ENCODE measurements at places on chromosomes 6 and 20.

DNA sequence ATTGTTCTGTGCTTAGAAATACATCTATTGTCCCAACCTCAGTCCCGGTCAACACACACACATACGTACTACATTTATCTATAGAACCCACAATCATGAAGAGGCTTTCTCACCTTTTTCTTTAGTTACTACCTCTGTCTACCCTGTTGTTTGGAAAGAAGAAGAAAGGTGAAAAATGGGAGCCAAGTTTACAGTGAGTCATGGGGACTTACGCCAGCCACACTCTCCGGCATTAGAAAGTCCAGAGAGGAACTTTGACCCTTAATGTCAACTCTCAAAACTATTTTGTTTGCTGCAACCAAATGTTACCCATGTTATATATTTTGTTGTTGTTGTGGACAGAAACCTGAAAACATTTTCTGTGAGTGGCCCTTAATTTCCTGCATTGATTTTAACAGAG, 259.1 kb downstream of the ZFAND3 start:
- DNase-seq, result no peak

- DNase-seq, result no peak
Observed at GRCh38 chr20:63854069-63854765, 7.1 kb upstream of the ABHD16B start.

DNA sequence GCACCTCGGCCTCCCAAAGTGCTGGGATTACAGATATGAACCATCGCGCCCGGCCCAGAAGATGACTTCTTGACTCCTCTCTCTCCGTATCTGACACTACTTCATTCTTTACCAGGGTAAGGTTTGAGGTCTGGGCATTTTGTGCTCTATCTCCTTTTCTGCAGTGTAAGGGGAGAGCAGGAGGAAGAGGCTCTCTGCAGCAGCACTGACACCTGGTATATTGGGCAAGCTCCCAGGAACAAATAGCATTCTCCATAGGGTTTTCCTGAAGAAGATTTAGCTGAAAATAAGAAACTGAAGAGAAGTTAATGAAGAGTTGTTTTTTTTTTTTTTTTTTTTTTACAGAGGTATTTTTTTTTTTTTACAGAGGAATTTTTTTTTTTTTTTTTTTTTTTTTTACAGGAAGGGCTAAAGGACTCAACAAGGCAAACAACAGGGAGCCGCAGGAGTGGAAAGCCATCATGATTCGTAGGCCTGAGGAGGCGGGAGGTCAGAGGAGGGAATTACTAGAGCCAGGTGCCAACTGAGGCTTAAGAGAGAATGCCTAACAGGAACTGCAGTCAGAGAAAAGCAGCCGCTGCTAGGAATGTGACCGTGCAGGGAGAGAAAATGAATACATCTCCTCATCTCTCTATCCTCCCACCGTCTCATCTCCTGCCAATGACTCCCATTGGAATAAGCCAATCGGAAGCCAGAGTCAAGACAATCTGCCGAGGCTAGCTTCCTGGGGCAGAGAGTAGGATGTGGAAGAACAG, 34.7 kb upstream of the ADGRF4 start:
- DNase-seq, result no peak

GRCh38 chr6:160421854-160422253, 73.7 kb downstream of the SLC22A3 start:
- DNase-seq, result no peak

GRCh38 chr6:94673251-94673650, 904.1 kb upstream of the MANEA start:
- no peak for DNase-seq

- DNase-seq, result no peak
Observed at GRCh38 chr6:109060571-109060970, 34.1 kb downstream of the SESN1 start.

DNA sequence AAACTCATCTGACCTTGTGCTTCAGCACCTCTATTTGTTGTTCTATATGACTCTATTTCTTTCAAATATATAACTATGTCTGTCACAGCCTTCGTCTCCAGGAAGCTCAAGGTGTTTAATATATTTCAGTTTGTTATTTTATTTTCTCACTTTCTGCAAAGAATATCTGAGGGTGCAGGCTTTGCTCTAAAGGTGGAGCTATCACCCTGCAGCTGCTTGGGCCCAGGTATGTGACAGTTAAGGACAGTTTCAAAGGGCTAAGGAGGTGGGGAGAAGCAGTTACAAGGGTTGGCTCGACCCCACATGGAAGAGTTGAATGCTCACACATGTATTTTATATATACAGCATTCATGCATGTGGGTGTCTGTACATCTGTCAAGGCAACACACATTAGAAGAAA, 405.6 kb downstream of the BTBD9 start:
- DNase-seq, result no peak

GRCh38 chr6:80472271-80472670, 365.8 kb downstream of the BCKDHB start:
- DNase-seq, result no peak

GRCh38 chr6:36296240-36296639, 26.4 kb downstream of the PNPLA1 start:
- DNase-seq, result no peak

DNA sequence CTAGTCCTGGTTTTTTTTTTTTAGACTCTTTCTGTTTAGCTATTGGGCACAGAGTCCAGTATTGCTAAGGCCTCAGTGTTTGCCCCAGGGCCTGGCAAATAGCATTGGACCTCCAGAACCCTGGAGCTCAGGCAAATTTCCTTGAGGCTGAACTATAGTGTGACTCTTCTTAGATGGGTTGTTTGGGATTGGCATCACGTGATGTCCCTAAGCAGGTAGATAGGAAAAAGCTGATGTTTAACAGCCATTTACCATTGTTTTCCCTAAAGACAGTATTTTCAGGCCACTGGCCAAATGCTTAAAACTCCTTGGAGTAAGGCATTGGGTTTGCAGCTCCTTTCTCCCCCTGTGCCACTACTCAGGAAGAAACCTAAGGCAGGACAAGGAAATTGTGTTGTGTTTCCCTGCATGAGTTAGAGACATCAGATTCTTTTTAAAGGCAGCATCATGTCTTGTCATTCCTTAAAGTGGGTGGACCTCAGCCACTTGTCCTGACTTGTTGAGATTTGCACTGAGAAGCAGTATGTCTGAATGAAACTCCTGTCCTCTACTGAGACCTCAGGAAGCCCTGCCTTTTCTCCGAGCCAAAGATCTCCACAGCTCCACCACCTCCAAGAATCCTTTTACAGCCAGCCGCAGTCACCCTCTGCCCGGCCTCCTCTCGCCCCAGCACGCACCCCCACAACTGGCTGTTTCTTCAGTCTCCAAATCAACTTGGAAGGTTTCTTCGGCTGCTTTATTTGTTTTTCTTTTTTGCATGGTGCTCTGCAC, 46.2 kb upstream of the RNF144B start:
- no peak for DNase-seq
